CD4-positive, alpha-beta T cell treated with Interleukin-17A for 4 hours (primary cell): ENCODE measurements at places on chromosomes 11 and 22.

- peak; percentile 67 for DNase-seq
Measured at GRCh38 chr11:4072668-4073285, 21.8 kb upstream of the RRM1 start.

- DNase-seq: no peak
Measured at GRCh38 chr11:72578991-72579815, 95.0 kb downstream of the PDE2A start.

DNA sequence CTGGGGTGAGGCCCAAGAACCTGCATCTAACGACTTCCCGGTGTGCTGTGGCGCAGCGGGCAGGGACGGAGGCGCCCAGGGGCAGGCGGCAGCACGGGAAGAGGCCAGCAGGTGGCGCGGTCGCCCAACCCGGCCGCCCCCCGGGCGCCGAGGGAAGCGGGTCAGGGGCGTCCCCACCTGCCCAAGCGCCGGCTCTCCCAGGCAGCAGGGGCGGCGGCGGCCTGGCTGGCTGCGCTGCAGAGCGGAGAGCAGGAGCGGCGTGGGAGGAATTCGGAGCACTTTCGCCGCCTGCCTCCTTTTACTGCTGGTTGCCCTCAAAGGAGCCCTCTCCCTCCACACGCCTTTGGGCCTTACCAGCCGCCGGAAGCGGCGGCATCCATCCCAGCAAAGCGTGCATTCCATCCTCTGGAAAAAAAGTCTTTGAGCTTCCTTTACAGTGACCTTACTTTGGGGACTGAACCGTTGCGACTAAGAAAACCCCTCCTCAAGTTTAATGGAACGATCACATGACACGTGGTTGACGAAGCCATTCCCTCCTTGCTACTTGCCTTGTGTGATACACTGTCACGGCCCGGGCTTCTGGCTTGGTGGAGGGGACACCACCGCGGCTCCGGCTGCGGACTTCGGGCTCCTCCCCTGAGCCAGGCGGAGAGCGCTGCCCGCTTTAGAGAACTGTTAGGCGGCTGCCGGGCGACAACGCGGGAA, 106.8 kb upstream of the CLMP start:
- DNase-seq: peak; percentile 76

GRCh38 chr11:75437966-75438659, 5.1 kb upstream of the KLHL35 start:
- DNase-seq: no peak

DNA sequence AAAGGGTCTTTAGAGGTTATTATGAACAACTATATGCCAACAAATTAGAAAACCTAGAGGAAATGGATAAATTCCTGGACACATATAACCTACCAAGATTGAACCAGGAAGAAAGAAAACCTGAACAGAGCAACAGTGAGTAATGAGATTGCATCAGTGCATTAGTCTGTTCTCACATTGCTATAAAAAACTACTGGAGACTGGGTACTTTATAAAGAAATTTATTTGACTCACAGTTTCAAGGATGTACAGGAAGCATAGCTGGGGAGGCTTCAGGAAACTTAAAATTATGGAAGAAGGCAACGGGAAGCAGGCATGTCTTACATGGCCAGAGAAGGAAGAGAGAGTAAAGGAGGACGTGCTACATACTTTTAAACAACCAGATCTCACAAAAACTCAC, 70.8 kb upstream of the GNAZ start:
- no peak for DNase-seq

DNA sequence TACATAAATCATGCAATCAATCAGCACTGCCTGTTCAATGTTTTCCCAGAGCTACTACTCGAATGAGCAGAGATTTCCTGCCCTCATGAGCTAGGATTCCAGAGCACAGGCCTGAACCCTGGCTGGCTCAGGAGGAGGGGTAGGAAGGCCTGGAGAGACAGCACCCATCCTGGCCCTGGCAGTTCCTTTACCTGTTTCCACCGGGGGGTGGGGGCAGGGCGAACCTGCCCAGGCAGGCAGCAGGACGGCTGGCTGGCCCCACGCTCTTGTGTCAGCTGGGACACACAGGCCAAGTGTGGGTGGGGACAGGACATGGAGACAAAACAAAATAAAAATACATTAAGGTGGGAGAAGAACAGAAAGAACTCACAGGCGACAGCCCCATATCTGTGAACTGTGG, 109.8 kb upstream of the BID start:
- DNase-seq: no peak

DNA sequence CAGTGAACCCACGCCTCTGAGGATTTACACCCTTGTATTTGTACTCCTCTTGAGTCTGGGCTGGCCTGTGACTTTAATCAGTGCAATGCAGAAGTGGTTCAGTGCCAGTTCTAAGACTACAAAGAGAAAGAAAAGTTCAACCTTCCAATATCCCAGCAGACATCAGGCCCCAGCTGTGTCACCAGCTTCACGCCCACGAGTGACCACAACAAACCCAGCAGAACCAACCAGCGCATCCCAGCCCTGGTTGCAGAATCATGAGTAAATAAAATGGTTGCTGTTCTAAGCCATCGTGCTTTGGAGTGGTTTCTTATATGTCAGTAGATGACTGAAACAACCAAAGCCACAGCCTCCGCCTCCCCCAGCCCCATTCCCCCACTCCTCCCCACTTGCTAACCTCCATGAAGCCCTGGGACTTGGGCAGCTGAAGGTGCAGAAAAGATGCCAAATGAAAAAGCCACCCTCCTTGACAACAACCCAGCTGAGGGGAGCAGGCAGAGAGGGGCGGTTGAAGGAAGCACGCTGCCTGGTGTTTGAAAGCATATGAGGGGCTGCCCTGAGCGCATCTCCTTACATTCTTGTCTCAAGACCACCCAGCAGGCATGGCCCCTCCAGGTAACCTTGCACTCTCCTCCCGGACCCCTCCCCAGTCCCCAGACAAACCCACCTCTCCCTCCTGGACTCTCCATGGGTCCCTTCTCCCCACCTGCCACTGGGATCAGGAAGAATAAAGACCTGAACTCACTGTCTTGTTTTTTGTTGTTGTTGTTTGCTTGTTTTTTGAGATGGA, 20.9 kb downstream of the TSKU start:
- DNase-seq: peak; percentile 33

- DNase-seq: no peak
Measured at GRCh38 chr11:68373815-68374501, 61.6 kb downstream of the LRP5 start.

DNA sequence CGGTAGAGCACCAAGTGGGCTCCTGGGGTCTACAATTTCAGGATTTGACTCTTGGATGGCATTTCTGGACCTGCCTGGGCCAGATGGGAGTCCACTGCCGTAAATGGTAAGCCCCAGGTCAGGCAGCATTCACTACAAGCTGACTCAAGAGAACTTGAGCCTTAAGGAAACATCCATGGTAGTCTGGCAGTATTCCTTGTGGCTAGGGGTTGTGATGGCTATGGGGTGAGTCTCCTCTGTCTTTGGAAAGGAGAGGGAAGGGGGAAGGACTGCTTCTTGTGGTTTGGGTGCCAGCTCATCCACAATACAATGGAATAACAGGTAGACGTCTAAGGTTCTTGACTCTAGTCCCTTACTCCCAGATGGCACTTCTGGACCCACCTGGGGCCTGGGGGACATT, 32.3 kb upstream of the POU2AF2 start:
- DNase-seq: no peak

- DNase-seq: peak; percentile 40
Measured at GRCh38 chr22:41873391-41873790, 40.5 kb downstream of the SREBF2 start.

- peak; percentile 65 for DNase-seq
Measured at GRCh38 chr22:43136255-43136654, 6.9 kb downstream of the MCAT start.

- DNase-seq: peak; percentile 95
Measured at GRCh38 chr11:44065841-44066731, at the start of gene ACCS. TSS of gene ACCS (plus strand) at chr11:44066270. CDS start at chr11:44067628, 1,358 bp downstream.

GRCh38 chr11:73335204-73335923, 27.3 kb downstream of the ARHGEF17 start:
- peak; percentile 84 for DNase-seq

DNA sequence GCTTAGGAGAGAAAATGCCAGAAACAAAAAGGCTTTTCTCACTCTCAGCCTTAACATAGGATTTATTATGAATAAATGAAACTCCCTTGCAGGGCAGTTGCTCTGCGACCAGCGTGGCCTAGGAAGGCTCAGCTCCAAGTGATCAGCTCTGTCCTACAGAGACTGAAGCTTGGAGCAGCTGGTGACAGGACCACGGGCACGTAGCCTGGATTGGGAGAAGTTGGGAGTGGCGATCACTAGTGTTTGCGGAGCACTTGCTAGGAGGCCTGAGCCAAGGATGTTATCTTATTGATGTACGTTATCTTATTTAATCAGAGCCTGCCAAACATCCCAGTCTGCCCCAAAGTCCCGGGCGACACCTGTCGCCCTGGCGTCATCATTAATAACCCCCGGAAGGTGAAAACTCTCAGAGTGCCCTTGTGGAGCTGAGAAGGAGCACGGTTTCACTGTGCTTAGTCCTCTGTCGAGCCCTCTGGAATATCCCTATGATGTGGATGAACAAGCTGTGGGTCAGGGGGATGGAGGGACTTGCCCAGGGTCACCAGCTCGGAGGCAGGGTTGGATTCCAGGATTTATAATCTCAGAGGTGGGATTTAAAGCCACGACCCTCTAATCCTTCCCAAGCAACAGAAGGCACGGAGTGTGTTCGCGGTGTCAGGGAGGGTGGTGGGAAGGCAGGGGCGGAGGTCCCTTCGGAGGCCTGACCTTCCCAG, 40.8 kb upstream of the SMIM38 start:
- no peak for DNase-seq

- DNase-seq: no peak
Measured at GRCh38 chr11:124832571-124832970, 32.4 kb upstream of the MSANTD2 start.

GRCh38 chr22:47091246-47091651, 328.8 kb downstream of the TBC1D22A start:
- DNase-seq: no peak

- no peak for DNase-seq
Measured at GRCh38 chr11:29781268-29781667, 235.6 kb downstream of the KCNA4 start.

DNA sequence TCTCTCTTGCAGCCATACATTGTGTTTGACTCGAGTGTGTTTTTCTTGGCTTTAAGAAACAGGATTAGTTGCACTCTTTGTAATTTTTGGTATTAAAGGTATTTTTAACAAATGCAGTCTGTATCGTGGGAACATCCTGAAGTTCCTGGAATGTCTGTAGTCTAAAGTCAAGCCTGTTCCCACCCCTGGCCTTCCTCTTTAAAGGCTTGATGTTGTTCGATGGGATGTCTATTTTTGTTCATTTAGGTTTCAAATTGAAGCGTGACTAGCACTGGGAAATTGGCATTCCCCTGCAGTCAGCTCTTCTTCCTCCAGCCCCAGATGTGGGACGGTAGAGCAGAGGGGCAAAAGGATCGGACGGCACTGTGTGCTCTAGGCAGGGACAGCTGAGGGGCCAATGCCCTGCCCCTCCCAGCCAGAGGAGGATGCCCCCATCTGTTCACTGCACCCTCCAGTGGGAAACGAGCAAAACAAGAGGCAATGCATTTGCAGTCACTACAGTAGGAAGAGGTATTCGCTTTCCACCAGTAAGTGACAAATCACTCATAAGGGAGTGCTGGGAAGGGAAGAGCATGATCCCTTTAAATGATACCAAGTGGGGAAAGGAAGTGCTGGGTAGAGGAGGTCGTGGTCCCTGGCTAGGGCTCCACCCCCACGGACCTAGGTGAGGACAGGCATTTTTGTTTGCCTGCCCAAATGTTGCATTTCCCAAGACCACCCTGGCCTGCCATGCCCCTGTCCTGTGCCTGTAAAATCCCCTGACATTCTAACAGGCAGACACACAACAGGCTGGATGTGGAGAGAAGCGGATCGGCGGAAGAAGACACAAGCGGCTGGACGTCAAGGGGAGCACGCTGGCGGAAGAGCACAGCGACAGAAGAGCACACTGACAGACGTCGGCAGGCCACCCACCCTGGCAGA, 47.4 kb upstream of the SEPTIN5 start:
- DNase-seq: no peak

- no peak for DNase-seq
Measured at GRCh38 chr11:92152245-92152644, 72.4 kb upstream of the FAT3 start.

GRCh38 chr11:124935548-124936514, at the start of gene HEPACAM:
TSS of gene HEPACAM (minus strand) at chr11:124936047. CDS start at chr11:124936006, 41 bp downstream.
- no peak for DNase-seq

GRCh38 chr11:122202951-122203456, 87.0 kb upstream of the BLID start:
- DNase-seq: peak; percentile 23

DNA sequence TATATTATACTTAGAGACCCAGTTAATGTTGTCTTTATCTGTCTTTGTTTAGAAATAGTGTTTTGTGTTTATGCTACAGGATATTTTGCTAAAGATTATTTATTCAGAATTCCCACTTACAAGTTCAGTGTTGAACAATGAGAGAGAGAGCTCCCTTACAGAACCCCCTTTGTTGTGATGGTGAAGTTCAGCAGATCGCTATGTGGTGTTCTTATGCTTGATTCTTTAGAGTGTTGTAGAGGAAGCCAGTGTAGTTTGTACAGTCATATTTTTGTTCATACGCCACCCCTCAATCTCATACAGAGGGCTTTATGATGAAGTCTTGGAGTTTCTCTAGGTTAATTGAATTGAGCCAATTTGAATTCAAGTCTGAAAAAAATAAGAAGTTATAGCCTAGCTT, 150.2 kb downstream of the TMEM135 start:
- DNase-seq: no peak
